ENCODE measurements at places on chromosomes 12 and 14. TPM values are rescaled to one million over a fixed set of nuclear protein-coding genes. Genes with fewer than 3 reads are reported as not detected.

Gene IFT81
- total RNA-seq = 16.1 TPM

Gene PCED1B
- 0.43 TPM for total RNA-seq

Gene MANSC4
- not detected for total RNA-seq

Gene TMEM19
- 35.5 TPM for total RNA-seq

Gene ISM2
- 0.13 TPM for total RNA-seq

Gene PPP1R36
- total RNA-seq = 1.3 TPM

Gene DAO
- total RNA-seq = not detected

Gene IRAK3
- total RNA-seq = 28.3 TPM

Gene CCDC177
- under 0.01 TPM for total RNA-seq

Gene MDM1
- 22.2 TPM for total RNA-seq

Gene CLEC7A
- not detected for total RNA-seq

Gene COX8C
- not detected for total RNA-seq

Gene SPX
- total RNA-seq = 4.8 TPM

Gene CD163
- total RNA-seq = not detected

Gene ARHGDIB
- total RNA-seq = 6.3 TPM

Gene SETD1B
- 5.9 TPM for total RNA-seq

Gene ZDHHC22
- total RNA-seq = not detected

Gene PPFIA2
- total RNA-seq = not detected

Gene CMKLR1
- total RNA-seq = 121 TPM

Gene FAM161B
- total RNA-seq = 8.4 TPM

Gene ACOT4
- 2.2 TPM for total RNA-seq

Gene IFI27L2
- 104 TPM for total RNA-seq
